Keratinocyte (primary cell): ENCODE measurements at places on chromosomes 7 and 10.

DNA sequence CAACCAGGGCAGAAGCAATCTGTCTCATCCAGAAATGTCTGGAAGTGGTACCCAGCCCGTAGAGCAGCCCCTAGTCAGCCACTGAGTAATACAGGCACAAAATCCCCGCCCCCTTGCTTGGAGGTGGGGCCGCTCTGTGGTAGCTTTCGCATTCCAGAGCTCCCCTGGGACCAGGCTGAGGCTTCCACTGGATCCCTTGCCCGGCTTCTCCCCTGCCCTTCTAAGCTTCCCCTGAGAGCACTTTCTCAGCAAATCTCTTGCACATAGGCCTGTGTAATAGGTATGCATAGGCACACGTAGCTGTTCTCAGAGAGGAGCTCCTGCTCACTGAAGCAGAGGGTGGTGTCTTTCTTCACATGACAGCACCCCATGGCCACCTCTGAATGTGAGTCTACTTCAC, 144.2 kb downstream of the BMS1 start:
- no peak for DNase-seq

- no peak for DNase-seq
These were observed 44.2 kb upstream of the SLC29A4 start for GRCh38 chr7:5238500-5238899.

GRCh38 chr7:18524248-18524647, 28.7 kb downstream of the HDAC9 start:
- DNase-seq, result no peak

- no peak for DNase-seq
These were observed 79.4 kb downstream of the VSTM4 start for GRCh38 chr10:49035920-49036319.

- no peak for DNase-seq
These were observed 22.2 kb upstream of the PDLIM1 start for GRCh38 chr10:95312986-95313495.

- no peak for DNase-seq
These were observed 26.2 kb downstream of the MTPN start for GRCh38 chr7:135950972-135951371.

GRCh38 chr10:27240212-27241009, at the start of gene ACBD5:
ACBD5 (minus strand) TSS chr10:27240797; CDS start chr10:27240688, 109 bp downstream.
- no peak for DNase-seq

DNA sequence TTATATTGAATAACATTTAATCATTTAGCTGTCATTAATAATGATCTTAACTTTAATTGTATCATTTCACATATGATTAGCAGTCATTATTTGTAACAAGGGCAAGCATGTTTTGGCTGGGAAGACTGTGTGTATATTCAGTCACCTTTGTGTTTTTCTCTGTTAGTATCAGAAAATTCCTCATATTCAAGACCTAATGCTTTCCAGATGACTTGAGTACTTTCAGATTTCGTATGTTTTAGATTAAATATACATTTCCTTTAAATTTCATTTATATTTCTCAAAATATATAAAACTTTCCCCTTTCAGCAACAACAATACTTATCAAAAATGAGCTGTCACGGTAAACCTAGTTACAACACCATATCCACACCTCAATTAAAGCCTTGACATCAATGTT, 6.3 kb upstream of the CACNA2D1 start:
- no peak for DNase-seq

DNA sequence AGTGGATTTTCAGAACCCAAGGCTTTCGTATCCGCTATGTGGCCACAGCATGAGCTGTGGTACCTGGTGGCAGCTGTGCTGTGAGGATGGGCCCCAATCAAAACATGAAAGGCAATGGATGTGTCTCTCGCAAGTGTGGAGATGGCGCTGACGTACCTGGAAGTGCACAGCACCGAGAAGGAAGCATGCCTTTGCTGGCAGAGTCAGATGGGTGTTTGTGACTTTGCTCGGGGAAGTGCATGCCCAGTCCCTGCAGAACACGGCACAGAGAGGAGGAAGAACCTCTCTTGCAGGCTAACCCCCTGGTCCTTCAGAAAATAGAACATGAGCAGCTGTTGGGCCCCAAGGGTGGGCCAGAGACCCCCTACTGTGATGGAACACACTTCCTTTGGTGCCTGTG, 654.1 kb upstream of the ZWINT start:
- DNase-seq, result no peak

DNA sequence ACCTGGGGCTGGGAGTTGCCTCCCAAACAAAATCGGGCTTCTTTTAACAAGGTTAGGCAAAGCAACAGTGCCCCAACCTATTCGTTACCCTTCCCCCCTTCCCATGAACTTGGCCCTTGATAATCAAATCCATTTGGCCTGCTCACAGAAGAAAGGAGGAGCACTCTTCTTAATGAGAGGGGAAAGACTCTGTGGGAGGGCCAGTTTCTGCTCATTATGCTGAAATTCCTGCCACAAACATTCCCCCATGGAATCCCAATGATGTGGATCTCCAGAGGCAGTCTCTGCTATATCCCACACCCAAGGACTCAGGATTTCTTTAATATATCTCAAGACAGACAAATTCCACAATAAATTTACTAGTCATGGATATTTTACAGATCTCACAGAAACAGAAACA, 43.0 kb downstream of the LSM5 start:
- DNase-seq, result no peak

DNA sequence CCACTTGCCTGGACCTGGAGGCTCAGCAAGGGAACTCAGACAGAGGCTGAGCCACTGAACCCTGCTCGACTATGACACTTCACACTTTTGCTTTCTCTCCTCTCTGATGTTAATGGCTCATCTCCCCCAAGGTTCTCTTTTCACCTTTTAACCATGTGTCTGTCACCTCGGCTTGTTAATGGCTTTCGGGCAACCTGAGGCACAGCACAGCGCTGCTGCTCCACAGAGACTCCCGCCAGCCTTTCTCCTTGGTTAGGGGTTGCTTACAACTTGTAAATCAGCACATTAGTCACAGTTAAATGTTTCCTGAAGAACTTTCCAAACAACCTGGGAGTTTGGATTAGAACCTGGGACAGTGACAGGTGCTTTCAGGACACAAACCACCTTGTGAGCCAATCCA, 136.2 kb upstream of the TBX20 start:
- no peak for DNase-seq

GRCh38 chr10:2703953-2704352, 363.4 kb upstream of the PFKP start:
- no peak for DNase-seq

GRCh38 chr10:132338876-132339275, 6.9 kb downstream of the LRRC27 start:
- DNase-seq, result no peak

DNA sequence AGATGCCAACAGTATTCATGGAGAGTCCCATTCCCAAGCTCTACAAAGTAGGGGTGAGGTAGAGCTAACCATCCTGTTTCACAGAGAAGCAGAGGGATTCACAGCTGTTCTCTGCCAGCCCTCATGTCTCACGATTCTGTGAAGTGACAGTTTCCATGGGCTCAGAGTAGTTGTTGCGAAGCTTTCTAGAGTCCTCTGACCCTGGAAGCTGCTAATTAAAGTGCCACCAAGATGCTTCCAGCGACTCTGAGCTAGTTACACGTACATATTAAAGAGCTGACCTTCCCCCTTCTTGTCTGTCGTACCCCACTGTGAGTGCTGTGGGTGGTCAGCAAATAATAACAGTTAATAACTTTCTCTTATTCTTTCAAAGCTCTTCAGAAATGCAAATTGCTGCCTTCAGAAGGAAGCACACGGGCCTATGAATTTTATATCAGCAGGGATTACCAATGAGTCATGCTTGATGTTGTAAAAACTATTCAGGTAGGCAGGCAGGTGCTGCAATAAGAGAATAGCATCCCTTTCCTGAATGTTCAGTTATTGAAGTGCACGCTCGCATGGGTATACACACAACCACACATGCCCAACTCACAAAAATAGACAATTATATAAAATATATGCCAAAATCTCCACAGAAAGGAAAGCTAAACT, 34.1 kb downstream of the DNAJB9 start:
- no peak for DNase-seq

- DNase-seq, result no peak
These were observed 64.2 kb upstream of the DDC start for GRCh38 chr7:50629238-50629901.

- no peak for DNase-seq
These were observed 65.3 kb downstream of the FRMPD2 start for GRCh38 chr10:48209241-48209640.

- no peak for DNase-seq
These were observed 3.5 kb downstream of the TSC22D4 start for GRCh38 chr7:100475549-100475948.

DNA sequence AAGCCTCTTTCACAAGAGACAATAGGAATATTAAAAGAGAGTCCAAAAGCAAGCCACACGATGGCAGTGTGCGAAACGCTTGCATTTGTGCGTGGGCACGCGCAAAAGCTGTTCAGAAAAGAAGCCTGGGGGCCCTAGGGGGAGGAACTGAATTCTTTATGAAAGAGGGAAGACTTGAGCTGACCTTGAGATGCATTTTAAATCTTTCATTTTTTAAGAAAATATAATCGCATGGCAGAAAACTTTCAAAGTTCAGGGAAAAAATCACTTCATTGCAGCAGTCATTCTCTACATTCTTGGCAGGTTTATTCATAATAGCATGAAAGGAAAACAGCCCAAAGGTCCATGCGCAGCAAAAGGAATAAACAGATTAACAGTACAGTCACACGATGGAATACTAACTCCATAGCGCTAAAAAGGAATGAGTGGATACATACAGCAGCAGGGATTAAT, 206.5 kb upstream of the PRKCQ start:
- no peak for DNase-seq

- no peak for DNase-seq
These were observed 29.7 kb downstream of the OGDH start for GRCh38 chr7:44636041-44636584.

DNA sequence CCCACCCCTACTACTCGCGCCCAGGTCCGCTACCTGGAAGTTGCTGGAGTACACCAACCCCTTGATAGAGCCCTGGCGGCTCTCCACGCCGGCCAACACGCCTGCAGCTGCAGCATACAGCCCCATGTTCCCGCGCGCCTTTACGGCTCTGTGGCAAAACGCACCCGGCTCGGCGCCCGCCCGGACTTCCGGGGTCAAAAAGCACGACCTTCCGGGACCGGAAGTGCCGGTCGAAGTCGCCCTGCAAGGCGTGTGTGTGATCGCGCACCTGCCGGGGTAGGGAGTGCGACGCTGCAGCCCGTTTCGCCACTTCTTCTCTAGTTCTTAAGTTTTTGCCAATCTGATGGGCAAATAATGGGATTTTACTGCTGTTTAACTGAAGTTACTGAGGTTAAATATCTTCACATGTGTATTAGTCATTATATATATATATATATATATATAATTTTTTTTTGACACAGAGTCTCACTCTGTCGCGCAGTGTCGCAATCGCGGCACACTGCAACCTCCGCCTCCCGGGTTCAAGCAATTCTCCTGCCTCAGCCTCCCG, at the start of gene NSUN5:
TSS of gene NSUN5 (minus strand) at position 162 of the 550 bp plus-strand sequence. CDS start at position 126, 36 bp downstream.
- peak; percentile 26 for DNase-seq

GRCh38 chr10:102407425-102408130, 11.0 kb downstream of the PSD start:
- no peak for DNase-seq

- DNase-seq, result no peak
These were observed 91.3 kb downstream of the MKX start for GRCh38 chr10:27654284-27654683.

DNA sequence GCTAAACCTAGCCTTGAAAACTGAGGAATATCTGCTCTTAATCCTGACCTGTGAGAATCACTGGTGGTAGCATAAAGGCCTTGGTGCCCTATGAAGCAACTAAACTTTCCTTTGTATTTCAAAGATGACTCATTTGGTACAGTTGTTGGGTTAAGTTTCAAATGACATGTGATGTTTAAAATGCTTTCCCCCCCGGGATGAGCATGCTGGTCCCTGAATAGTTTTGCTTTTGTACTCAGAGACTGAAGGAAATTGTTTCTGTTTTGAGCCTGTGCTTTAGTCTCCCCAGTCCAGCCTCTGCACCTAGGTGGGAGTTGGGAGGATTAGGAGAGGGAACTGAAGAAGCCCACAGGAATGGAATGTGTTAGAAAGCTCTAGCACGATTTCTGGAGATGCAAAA, 258.9 kb upstream of the NPY start:
- no peak for DNase-seq

DNA sequence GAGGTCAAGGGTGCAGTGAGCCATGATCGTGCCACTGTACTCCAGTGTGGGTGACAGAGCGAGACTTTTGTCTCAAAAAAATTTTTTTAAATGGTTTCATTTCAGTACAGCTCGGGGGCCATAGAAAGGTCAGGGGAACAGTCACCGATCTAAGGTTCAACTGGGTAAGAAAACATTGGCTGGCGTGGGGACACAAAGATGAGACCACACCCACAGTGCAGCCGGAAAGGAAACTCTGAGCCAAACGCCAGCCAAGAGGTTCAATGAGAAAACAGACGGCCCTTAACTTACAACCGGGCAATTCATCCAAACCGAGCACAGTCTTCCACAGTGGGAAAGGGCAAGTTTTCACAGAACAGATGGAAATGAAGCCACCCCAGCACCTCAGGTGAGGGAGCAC, 65.1 kb downstream of the SLC37A3 start:
- DNase-seq, result no peak

- no peak for DNase-seq
These were observed 733 bp upstream of the ARL5B start for GRCh38 chr10:18658271-18659124.

- no peak for DNase-seq
These were observed 49.8 kb upstream of the DUSP5 start for GRCh38 chr10:110447886-110448285.

DNA sequence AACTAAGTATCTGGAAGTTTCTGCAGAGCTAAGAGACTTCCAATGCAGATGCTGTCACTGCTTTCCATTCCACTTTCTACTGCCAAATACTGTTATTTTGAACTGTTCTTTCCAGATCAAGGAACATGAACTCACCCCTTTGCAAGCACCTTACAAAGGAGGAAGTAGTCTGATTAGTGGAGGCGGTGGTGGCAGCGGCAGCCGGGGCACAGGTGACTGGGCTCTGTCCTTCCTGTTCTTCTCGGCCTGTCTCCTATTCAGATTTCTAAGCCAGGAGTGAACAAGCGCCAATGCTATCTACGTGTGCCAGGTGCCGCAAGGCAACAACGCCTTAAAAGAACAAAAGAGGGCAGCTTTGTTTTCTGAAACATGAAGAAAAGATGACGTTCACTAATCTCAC, 44.9 kb downstream of the BEND7 start:
- DNase-seq, result no peak

DNA sequence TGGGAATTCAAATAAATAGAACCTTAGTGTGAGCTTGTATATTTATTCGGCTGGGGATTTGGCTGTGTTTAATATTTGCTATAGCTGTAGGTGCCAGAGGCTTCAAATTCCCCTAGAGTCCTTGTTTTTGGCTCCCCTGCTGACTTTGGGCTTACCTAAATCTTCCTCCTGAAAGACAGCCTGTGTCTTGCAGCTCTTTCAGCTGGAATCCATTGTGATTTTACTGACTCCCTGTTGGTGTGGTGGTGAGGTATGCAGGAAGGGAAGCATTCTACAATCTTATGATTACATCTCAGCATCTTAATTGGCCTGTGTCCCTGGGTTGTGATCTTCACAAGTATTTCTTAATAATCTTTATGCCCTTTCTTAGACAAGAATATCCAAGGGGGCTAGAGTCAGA, 25.9 kb downstream of the FOXI2 start:
- DNase-seq, result no peak

- DNase-seq, result no peak
These were observed 5.8 kb upstream of the PYROXD2 start for GRCh38 chr10:98420786-98421185.
